Activated CD8-positive, alpha-beta memory T cell treated with anti-CD3 and anti-CD28 coated beads, Interleukin-2, amount 10 ng/mL, durations not matched to agents 7 days and 5 days (primary cell): ENCODE measurements at places on chromosomes 5 and 9. TPM values are rescaled to one million over a fixed set of nuclear protein-coding genes. Genes with fewer than 3 reads are reported as not detected.

GRCh38 chr5:62326302-62326701 is 20.3 kb downstream of the KIF2A start:
- H3K36me3 ChIP-seq: peaks cover 45% of the 10 kb centered on the region
- peak overlapping the region; percentile 62 for H3K27ac ChIP-seq
- H3K4me3 ChIP-seq: no peak overlapping the region

DNA sequence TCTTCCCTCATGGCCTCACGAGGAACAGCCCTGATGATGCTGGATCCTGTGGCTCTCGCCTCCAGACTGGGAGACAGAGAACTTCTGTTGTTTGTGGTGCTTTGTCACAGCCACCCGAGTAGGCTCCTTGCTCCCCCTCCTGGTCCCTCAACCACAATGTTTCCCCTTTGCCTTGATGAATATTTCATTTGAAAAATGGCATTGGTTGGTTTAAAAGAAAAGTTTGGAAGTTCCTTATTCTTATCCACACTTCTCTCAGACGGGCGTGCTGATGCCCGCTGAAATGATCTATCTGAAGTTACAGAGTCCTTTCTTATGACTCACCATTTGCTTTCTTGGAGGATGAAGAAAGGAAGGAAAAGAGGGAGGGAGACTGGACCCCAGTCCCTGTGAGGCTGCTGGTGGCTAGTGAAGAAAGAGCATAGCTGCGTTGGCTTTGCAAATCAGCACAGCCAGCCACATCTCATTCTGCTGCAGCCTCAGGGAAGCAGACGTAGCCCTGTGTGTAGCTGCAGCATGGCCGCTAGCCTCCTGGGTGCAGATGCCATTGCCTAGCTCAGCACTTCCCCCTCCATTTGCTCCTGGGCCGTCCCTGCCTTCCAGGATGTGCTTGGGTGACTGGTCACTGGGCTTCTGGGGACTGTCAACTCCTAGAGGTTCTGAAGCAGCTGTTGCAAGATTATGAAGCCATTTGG is 185.9 kb downstream of the ERCC6L2 start:
- no peak overlapping the region for H3K4me3 ChIP-seq
- no peaks in the 10 kb centered on the region for H3K36me3 ChIP-seq
- H3K27me3 ChIP-seq: no peaks in the 10 kb centered on the region
- H3K27ac ChIP-seq: no peak overlapping the region

GRCh38 chr5:75044406-75044805 is 8.0 kb downstream of the GCNT4 start:
- H3K27ac ChIP-seq: no peak overlapping the region
- H3K4me3 ChIP-seq: no peak overlapping the region
- H3K4me1 ChIP-seq: peaks cover 28% of the 10 kb centered on the region
- H3K36me3 ChIP-seq: peaks cover 11% of the 10 kb centered on the region

- no peak for DNase-seq
- no peak overlapping the region for H3K4me3 ChIP-seq
- H3K4me1 ChIP-seq: no peaks in the 10 kb centered on the region
- H3K27ac ChIP-seq: no peak overlapping the region
- no peaks in the 10 kb centered on the region for H3K36me3 ChIP-seq
Observed at GRCh38 chr5:15564523-15564922, 64.5 kb downstream of the FBXL7 start.

FAM169A gene
- total RNA-seq: 4.5 TPM

FBP2 gene
- total RNA-seq: not detected

SLC6A7 gene
- not detected for total RNA-seq
